Activated gamma-delta T cell treated with anti-CD3 and anti-CD28 coated beads, Interleukin-2, amount 50 U/mL, for 16 hours (primary cell): ENCODE measurements at places on chromosomes 5 and 9.

GRCh38 chr9:115146581-115147021 lies 28.6 kb upstream of the TNC start:
- no peak for DNase-seq

DNA sequence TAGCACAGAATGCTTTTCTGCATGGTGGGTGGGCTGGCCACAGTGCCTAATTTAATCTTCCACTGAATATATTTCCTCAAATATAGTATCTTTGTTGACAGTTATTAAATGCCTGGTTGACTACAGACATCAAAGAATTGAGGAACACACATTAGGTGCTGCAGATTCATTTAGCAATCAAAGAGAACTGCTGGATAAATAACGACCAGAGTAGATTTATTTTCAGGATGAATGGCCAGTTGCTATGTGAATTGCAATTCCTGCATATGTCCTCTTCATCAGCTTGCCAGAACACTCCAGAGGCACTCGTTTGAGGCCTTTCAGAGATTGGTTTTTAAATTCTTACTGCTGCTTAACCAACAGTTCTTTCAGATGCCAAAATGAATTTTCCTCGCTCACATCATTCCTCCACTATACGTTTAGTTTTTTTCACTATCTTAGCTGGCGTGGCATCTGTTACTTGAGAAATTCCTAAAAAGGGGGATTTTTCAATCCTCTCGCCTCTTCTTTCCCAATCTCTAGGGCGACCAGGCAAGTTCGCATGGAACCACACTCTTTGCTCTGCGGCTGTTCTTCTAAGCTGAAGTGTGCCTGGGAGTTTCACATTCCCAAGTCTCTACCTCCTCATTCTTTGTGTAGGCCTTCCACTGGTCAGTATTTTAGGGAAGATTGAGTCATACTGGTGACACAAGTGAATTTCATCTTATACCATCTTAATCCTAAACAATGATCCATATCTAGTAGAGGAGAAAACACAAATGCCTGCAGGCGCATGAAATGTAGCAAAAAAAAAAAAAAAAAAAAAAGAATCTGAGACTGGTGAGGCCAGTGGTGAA lies 237.1 kb upstream of the NMUR2 start:
- no peak for DNase-seq

- no peak for DNase-seq
Observed at GRCh38 chr9:4137234-4137633, 162.6 kb downstream of the GLIS3 start.

DNA sequence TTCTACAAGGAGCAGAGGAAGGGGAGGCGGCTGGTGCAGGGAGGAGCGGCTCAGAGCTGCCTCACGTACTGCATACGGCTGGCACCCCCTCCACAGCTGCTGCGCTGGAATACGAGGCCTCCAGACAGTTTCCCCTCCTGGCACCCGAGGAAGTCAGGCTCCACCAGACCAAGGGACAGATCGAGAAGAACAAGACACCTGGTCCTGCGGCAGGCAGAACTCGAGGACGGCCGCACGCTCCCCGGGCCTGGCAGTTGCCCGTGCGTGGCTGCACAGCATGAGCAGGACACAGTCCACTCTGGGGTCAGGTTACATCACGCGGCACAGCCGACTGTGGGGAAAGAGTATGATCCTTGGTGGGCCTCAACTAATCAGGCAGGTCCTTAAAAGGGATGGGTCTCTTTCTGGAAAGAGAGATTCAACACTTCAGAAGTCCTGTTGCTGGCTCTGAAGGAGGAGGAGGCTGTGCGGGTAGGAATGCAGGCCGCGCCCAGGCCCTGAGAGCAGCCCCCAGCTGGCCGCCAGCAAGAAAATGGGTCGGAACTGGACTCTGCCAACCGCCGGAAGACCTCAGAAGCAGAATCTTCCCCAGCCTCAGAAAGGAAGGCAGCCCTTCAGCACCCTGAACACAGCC lies 11.6 kb downstream of the UBAC1 start:
- DNase-seq: no peak

GRCh38 chr5:111829701-111830100 lies 72.7 kb upstream of the NREP start:
- no peak for DNase-seq

GRCh38 chr9:95762322-95762721 lies 113.2 kb upstream of the ERCC6L2 start:
- DNase-seq: no peak

DNA sequence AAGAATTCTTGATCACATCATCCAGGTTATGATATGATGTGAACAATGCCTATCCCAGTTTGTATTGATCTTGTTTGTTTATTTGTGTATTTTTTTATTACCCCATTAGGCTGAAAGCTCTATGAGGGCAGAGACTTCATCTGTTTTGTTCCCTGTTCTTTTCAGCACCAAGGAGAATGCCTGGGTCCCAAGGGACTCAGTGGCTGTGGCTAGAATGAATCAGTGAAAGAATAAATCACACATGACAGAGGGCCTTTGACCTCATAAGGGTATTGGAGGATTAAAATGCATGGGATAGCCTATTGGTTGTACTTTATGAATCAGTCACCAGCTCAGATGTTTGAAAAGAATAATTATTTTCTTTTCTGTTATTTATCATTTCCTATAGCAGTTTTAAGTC lies 292.2 kb downstream of the GAS1 start:
- no peak for DNase-seq

DNA sequence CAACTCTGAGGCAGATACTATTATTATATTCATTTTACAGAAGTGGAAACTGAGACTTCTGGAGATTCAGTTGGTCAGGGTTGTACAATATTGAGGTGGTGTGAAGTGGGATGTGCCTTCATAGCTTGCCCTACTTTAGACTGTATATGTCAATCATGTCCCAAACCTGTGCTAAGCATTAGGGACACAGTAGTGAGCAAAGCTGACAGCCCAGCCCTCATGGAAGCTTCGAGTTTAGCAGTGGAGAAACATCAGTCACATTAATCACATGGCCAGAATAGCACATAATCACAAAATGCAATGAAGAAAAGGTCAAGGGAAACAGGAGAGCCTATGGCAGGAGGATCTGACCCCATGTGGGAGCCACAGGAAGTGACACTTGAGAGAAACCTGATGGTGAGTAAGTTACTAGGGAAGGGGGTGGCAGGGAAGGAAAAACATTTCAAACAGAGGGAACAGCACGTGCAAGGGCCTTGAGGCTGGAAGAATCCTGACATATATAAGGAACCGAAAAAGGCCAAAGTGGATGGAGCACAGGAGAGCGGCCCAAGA lies 20.5 kb upstream of the RALGPS1 start:
- no peak for DNase-seq

- no peak for DNase-seq
Observed at GRCh38 chr9:82598241-82599039, 464.5 kb downstream of the RASEF start.

DNA sequence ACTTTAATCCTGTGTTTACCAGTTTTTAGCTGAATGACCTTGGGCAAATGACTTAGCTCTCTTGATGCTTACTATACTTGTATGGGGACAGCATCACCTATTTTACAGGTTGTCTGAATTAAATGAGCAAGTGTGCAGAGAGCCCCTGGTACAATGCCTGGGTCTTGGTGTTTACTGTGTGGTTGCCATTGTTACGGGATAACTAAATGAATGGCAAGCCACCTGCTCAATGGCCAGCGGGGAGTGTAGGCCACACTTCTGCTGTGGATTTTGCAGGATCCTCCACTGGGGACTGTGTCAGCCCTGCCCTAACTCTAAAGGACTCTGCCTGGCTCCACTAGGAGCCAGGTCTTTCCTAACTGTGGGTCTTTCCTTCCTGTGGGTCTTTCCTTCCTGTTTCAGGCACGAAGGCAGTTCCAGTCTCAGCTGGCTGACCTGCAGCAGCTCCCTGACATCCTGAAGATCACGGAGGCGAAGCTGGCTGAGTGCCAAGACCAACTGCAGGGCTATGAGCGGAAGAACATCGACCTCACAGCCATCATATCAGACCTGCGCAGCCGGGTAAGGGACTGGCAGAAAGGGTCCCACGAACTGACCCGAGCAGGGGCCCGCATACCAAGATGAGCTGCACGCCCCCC lies 10.3 kb upstream of the GLE1 start:
- DNase-seq: no peak

DNA sequence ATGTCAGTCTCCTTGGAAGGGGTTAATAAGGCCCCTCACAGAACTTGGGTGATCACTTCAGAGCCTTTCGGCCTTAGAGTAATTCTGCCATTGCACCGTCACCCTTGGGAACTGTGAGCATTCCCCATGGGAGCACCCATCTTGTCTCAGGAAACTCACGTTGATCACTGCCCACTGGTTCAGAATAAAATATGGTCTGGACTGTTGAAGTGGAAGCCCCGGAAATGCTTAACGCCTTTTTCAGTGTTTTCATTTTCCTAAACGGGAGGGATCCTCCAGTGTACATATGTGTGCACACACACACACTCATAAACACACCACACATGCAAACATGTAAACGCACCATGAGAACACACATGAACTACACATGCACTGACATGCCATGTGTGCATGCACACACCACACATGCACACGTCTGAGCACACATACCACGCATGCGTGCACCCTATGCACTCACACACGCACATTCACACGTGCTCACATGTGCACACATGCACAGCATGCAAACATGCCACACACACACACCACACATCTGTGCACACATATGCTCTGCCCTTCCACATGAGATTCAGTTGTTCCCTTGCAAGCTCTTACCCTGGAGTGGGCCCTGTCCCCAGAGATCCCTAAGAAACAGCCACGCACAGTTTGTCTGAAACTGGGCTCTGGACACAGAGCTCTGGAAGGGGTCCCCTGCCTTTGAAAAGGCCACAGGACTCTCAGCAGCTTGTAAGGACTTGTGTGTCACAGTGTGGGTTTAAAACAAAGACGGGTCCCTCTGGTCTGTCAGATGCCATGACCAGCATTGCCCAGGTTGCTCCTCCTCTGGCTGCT lies 17.0 kb downstream of the MRPL36 start:
- no peak for DNase-seq

DNA sequence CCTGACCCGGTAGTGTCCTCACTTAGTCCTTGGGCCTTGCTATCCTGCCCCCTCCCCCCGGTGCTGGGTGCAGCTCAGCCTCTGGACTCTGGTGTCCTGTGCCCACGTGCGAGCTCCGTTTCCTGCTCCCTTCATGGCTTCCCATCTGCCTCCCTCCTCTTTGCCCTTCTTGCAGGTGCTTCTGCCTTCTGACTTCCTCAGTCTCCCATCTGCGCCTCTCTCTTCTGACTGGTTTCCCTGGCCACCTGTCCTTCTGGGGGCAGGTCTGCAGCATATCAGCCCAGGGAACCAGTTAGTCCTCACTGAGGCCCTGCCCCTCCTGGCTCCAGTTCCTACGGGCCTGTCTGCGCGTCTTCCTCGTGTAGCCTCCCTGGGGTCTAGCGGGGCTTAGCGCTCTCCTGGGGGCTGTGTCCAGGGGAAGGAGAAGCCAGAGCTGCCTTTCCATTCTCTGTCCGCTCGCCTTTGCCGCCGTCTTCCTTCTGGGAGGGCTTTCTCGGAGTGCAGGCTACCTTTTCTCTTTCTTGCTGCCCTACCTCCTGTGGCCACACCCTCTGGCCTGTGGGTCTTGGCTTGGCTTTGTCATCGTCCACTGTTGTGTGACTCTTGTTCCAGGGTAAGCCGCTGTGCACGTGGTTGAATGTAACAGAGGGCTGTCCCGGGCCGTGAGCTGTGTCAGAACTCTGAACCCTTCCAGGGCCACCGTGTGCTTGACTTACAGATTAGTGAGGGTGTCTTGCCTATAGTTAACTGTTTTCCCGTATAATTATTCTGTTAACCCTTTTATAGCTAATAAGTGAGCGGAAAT lies 51.8 kb downstream of the EHMT1 start:
- no peak for DNase-seq

DNA sequence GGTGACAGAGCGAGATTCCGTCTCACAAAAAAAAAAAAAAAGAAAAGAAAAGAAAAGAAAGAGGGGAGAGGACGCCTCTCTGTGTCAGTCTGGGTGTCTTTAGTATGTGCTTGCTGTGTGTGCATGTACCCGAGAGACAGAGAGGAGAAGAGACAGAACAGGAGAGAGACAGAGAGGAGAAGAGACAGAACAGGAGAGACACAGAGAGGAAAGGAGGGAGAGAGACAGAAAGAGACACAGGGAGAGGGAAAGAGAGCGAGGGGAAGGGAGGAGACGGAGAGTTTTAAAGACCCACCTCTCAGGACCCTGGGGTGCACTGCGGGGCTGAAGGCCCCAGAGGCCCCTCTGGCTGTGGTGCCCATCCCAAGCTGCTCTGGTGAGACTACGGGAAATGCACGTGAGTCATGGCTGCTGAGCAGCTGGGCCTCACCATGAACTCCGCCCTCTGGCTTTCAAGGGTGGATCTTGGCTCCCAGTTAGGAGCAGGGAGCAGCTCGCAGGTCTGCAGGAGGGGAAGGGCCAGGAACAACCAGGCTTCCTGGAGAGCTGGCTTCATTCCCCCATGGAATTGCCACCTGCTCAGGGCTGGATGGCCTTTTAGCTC lies 7.9 kb downstream of the SLC6A3 start:
- no peak for DNase-seq

- DNase-seq: no peak
Observed at GRCh38 chr9:28770226-28770625, 1196.9 kb upstream of the C9orf72 start.

- no peak for DNase-seq
Observed at GRCh38 chr5:140549237-140550144, 2.0 kb downstream of the EIF4EBP3 start.

- DNase-seq: no peak
Observed at GRCh38 chr9:89815061-89815902, 210.5 kb downstream of the GADD45G start.

GRCh38 chr9:97954550-97954989 lies 16.6 kb upstream of the HEMGN start:
- peak; percentile 28 for DNase-seq

GRCh38 chr9:115234094-115234493 lies 116.1 kb upstream of the TNC start:
- no peak for DNase-seq

GRCh38 chr5:179867079-179867465 lies 8.5 kb upstream of the MRNIP start:
- DNase-seq: no peak

DNA sequence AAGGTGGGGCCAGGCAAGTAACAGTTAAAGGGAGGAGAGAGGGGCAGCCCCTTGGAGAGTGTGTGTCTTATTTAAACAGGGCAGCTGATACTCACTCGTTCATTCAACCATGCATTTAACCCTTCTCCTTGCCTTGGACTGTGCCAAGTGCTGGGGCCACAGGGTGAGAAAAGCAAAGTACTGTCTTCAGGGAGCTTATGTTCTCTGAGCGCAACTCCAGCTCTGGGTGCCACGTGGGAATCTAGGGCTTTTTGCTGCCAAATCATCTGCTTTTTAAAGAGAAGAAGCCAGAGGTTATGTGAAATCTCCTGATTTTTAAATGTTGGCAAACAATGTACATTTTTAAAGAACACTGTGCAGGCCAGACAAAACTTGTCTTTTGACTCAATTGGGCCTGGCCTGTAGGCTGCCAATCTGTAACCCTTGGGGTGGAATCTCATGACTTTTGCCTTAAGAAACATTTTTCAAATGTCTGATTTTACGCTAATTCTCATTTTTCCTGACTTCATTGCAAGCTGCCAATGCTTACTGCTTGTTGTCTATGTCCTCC lies 157.8 kb downstream of the NTRK2 start:
- DNase-seq: no peak

GRCh38 chr5:116922532-116922931 lies 347.9 kb upstream of the SEMA6A start:
- no peak for DNase-seq
